Activated gamma-delta T cell treated with Interleukin-2 at 50 U/mL for 16 hours (primary cell): ENCODE measurements at places on chromosomes 5 and 9.

GRCh38 chr5:100551183-100551582 is 16.0 kb downstream of the FAM174A start:
- no peak for DNase-seq

- DNase-seq, result no peak
These were observed 21.4 kb upstream of the LTC4S start for GRCh38 chr5:179772351-179772750.

GRCh38 chr9:91043056-91043810 is 241.6 kb downstream of the SYK start:
- no peak for DNase-seq

DNA sequence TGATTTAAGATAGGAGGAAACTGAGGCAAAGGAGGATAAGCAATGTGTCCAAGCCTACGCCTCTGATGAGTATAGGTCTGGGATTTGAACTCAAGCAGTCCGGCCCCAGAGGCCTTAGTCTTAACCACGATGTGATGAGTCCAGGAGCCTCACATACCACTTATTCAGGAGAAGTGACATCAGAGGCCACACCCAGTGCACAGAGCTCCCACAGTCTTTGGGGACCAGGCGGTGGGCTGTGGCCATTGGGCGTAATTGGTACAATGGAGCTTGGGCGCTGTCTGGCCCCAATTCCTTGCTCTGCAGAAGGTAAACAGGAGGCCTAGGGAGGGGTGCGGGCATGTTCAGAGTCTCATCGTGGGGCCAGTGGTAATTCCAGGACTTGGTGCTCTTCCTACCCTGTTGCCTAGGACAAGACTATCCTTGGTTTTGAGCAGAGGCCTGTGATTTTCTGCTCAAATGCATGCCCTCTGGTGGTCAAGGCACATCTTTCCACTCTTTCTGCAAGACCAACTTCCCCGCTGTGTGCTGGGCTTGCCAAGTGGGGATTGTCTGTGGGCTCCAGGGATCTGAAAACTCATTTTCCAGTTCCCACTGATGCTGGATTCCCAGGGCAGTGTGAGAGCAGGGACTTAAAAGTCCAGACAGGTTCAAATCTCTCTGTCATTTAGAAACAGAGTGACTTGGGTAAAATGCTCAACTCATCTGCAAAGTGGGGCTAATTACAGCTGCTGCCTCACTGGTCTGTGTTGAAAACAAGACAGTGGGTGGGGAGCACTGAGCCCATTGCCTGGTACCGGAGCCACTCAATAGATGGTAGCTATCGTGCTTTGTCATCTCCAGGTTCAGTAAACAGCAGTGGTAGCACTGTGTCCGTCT is 15.8 kb downstream of the NDST1 start:
- no peak for DNase-seq

- no peak for DNase-seq
These were observed 2.3 kb downstream of the FBXO38 start for GRCh38 chr5:148386041-148386440.

DNA sequence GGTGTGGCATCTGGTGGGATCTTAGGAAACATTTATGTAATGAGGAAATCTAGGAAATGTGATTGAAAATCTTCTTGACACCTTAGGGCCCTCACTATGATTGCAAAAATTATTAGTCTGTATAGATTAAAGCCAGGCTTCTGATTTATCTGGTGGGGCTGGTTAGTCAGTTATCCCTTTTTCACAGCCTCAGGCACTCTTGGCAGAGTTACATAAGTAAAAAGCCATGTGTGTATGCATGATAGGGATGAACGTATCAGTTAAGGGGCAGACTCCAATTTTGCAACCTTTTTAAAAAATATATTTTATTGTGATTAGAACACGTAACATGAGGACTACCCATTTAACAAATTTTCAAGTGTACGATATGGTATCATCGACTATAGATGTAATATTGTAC is 30.6 kb upstream of the RAB14 start:
- DNase-seq, result no peak
